ENCODE measurements at places on chromosomes 5 and 9.

- no peak for DNase-seq
Measured at GRCh38 chr5:110658006-110658405, 68.5 kb downstream of the TMEM232 start.

DNA sequence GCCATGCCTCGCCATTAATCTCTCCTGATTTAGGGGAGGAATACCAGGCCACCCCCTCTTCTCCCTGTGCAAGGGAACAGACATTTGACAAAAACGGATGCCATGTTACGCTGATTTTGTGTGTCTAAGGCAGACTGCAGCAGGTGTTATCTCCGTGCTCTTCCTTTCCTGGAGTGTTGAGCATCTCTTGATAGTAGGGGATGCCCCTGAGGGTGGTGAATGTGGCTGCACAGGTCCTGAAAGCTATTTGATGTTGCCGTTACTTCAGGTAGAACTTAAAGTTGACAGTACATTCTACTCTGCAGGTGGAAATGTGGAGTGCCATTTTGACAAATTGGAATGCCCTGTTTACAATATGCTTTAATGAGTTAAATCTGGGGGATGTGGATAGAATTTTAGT is 21.5 kb downstream of the TENT4A start:
- no peak for DNase-seq

GRCh38 chr9:22522206-22522740 is 75.6 kb downstream of the DMRTA1 start:
- DNase-seq, result no peak

- DNase-seq, result no peak
Measured at GRCh38 chr9:123269281-123269680, 895 bp upstream of the STRBP start.

- DNase-seq, result no peak
Measured at GRCh38 chr5:175700991-175701390, 43.1 kb downstream of the HRH2 start.

DNA sequence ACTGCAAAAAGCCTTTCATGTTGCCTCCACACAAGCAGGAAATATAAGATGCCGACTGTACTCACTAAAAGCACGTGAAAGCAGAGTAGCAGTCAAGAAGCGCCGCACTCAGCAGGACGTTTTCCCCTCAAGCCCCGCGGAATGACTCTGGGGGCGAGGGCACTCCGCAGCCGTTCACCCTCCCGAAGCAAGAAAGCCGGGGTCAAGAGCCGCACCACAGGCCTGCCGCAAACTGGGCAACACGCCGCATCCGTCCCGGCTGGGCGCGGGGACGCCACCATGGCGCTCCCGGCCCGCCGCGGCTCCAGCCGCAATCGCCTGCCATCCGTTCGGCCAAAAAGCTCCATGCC is 364 bp downstream of the RPS6 start:
- DNase-seq, result no peak

GRCh38 chr9:120323125-120323524 is 256.8 kb downstream of the CDK5RAP2 start:
- DNase-seq, result no peak

DNA sequence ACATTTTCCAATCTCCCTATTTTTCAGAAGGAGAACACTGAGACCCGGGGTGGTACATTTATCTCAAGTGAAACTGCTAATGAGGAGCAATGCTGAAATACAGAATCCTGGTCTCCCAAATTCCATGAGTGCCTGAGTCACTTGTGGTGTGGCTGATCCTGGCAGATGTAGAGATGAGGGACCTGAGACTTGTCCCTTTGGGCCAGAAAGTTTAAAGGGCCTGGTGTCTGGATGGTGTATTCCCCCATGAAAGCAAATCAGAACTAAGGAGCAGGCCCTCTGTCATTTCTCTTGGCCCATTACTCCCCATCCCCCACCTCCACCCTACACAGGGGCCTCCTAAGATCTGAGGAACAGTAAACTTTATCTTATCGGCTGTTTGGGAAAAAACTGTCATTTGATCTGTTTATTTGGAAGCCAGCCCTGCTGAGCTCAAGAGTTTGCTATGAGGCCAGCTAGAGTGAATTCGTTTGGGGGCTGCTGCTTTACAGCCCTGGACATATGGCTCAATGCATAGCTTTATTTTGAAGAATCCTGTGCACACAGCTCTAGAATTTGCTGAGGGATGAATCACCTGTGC is 140.3 kb downstream of the LHFPL2 start:
- no peak for DNase-seq

DNA sequence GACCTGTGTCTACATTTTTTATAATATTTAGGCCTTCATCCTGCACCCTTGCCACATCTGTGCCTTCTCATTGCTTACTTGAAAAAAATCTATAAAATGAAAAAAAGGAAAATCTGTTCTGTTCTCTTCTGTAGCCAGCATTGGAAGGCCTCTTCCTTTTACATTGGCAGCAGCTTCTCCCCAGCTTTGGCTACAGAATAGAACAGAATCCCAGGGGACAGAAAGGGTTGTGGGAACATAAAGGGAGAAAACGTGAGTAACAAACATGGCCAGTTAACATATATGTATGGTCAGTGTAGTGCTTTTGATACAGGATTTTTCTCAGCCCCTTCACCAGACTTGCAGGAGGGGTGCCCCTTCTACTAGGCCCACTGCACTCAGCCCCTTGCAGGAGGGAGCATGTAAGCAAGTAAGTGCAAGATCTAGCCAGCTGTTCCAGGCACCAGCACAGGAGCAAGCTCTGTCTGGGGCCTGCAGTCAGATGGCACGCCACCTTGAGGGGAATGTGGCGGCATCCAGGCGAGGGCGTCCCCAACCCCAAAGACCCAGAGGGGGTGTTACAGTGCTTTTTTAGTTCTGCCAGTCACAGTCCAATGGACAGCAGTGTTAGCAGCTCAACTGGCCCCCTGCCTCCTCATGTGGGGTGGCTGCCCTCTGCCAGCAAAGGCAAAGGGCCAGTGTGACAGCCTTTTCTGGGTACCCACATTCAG is 330.5 kb upstream of the ZNF462 start:
- DNase-seq, result no peak

DNA sequence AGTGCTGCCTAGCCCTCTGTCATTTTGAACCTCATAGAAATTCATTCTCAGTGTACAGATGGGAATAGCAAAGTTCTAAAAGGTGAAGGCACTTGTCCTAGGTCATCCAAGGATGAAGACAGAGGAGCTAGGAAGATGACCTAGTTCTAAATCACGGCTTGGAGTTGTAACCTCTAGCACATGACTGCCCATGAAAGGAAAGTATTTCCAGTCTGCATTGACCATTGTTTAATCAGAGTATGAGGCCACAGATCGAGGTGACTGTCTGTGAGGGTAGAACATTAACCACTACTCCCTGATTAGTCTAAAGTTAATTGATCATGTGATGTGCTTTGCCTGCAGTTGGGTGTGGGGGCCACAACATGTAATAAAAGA is 674 bp upstream of the TNFSF15 start:
- no peak for DNase-seq

GRCh38 chr5:65994117-65994786 is 67.9 kb downstream of the ERBIN start:
- no peak for DNase-seq

DNA sequence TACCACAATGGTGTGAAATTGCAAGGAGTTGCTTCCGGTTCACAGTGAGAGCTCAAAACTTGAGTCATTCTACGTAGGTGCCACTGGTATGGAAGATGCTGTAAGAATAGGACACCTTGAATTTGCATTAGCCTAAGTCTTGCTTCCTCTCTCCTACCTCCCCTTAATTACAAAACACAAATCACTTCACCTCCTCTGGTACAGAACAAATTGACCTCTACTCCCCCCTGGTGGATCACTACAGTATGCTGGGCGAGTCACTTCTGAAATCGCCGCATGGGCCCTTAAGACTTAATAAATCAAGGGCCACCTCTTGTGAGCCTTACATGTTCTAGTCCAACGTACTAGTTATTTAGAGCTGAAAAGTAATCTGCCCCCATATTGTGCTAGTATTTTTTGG is 145.3 kb upstream of the SMARCA2 start:
- DNase-seq, result no peak

GRCh38 chr5:96834016-96834415 is 26.3 kb upstream of the ERAP1 start:
- no peak for DNase-seq

DNA sequence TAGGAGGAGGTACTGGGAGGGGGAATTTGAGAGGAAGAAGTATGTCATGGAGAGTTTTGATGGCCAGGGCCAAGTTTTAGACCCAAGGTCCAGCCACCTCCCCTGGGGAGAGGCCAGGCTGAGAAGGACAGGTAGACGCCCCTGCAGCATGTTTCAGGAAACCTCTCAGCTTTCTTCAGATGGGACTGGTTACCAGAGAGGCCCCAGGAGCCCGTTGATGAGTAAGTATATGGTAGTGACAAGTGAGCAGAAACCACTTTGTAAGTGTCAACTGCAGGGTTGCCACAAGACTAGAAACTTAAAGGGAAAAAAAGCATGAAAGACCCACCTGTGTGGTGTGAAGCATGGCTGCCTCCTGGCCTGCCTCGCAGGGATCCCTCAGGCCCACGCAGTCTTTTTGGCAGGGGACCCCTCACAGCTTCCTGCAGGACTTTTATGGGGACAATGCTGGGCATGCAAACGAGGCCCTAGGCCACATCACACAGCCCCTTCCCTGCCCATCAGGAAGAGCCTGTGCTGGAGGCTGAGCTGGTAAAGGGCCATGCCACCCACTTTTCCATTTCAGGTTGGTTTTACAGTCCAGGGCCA is 255.9 kb downstream of the FSTL4 start:
- DNase-seq, result no peak

DNA sequence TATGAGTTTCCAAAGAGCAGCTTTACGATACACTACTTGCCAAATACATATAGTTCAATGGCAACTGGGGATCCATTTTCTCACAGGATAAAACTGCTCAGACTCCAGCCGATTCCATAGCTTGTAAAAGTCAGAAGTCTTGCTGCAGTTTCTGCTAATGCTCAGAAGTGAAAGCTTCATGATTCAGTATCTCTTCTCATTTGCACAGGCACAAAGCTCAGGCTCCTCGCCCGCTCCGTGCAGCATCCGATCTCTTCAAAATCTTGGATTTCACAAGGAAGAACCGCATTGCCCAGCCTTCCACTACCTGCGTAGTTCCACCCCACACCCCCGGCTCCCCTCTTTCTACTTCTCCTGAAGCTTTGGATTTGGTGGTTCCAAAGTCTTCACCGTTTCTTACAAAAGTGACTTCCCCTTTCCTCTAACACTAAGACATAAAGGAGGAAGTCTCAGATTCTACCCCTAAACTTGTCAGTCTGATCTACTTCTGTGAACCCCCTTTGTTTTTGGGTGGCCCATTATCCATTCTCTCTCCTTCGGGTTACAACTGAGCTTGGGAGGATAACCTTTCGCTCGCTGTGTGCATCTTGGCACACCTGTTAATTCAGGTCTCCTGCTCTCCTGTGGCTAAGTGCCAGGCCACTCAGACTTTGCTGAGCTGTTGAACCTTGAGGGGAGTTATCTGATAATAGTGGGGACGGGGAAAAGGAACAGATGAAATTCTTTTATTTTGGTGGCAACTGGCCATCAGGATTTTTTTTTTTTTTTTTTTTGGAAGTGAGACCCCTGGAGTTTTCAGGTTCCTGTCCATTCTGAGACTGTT is 194.1 kb downstream of the GNA14 start:
- no peak for DNase-seq

GRCh38 chr5:158283397-158283796 is 424.5 kb upstream of the CLINT1 start:
- no peak for DNase-seq

- no peak for DNase-seq
Measured at GRCh38 chr5:143695941-143696340, 116.0 kb upstream of the HMHB1 start.

- DNase-seq, result no peak
Measured at GRCh38 chr5:9302218-9302617, 243.7 kb downstream of the SEMA5A start.

GRCh38 chr5:33832404-33833236 is 59.2 kb downstream of the ADAMTS12 start:
- DNase-seq, result no peak

- DNase-seq, result no peak
Measured at GRCh38 chr9:89323390-89323789, 5.1 kb downstream of the SECISBP2 start.

DNA sequence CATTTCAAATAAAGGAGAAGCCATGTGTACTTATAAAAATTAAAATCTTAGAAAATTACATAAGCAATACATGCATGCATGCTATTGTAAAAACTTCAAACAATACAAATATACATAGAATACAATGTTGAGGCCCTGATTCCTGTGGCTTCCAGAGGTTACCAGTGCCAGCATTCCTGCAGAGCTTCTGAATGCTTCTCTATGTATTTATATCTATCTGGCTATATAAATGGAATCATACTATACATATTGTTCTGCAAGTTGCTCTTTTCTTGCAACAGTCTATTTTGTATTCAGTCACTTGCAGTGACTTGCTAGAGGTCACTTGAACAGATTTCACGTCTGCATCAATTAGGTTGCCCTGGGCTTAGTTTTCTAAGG is 3.2 kb upstream of the IL12B start:
- DNase-seq, result no peak

GRCh38 chr5:13553896-13554295 is 390.6 kb downstream of the DNAH5 start:
- no peak for DNase-seq

DNA sequence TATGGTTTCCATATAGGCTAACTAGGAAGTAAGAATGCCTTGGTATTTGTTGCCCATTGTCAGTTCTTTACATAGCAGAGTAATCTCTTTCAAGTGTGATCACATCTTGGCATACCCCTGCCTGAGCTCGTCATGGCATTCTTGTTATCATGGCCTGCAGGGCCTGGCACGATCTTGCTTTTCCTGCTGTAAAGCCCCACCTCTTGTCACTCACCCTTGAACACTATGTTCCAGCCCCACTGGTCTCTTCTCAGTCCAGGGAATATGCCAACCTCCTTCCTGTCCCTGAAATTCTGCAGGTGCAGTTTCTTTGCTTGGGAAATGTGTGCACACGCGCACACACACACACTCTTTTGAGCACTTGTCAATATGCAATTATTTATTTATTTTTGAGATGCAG is 250.2 kb upstream of the DMRT1 start:
- no peak for DNase-seq
